ENCODE measurements at places on chromosomes 11 and 22.

DNA sequence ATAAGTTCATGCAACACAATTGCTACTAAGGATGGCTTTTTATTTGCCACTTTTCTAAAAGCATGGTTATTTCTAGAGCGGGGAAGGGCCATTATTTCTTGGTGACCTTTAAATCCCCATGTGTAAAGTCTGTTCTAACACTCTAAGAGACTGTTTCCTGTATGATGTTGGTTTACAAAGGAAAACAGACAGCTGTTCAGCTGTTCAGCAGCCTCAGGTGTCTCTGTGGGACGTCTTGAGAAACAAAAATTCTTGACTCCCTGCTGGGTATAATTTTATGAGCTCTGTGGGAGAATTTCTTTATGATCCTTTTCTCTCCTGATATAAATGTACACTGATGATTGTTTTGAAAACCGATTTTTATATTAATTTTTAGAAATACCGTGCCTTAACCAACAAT, 13.9 kb downstream of the MUC15 start:
- DNase-seq = no peak

GRCh38 chr22:40430991-40431390, 60.6 kb downstream of the SGSM3 start:
- no peak for DNase-seq

DNA sequence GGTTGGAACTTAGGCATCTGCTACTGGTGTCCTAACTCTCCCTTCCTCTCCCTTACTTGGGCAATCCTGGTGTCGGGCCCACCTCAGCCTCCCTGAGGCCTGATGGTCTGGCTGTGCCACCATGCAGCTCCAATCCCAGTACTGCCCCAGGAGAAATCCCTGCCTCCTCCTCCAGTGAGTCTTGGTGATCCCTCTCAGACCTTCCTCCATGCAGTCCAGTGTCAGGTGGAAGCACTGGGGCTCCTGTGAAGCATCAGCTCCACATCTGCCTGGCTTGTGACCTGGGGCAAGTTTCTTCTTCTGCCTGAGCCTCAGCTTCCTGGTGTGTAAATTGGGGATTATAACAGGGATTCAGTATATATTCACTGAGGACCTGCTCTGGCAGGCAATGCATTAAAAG, 1.8 kb upstream of the PELI3 start:
- DNase-seq = no peak

DNA sequence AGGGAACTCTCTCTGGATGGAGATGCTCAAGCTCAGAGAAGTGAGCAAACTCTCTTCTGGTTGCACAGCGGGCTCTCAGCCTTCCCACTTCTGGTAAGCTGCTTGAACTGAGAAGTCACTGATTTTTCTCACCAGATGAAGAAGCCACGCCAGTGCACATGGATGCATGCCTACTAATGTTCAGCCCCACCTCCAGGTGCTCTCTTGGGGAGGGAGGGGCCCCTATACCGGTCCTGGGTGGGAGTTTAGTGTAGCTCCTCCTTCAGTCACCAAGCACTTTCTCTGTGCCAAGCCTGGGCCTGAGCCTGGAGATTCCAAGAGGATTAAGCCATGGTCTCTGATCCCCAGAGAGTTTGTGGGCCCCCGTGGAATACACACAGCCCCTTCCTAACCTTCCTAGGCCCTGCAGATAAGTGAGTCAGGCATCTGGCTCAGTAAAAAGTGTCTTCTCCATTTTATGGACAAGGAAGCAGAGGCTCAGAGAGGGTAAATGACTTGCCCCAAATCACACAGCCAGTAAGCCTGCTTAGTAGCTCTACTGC, 142.2 kb downstream of the ST3GAL4 start:
- no peak for DNase-seq

DNA sequence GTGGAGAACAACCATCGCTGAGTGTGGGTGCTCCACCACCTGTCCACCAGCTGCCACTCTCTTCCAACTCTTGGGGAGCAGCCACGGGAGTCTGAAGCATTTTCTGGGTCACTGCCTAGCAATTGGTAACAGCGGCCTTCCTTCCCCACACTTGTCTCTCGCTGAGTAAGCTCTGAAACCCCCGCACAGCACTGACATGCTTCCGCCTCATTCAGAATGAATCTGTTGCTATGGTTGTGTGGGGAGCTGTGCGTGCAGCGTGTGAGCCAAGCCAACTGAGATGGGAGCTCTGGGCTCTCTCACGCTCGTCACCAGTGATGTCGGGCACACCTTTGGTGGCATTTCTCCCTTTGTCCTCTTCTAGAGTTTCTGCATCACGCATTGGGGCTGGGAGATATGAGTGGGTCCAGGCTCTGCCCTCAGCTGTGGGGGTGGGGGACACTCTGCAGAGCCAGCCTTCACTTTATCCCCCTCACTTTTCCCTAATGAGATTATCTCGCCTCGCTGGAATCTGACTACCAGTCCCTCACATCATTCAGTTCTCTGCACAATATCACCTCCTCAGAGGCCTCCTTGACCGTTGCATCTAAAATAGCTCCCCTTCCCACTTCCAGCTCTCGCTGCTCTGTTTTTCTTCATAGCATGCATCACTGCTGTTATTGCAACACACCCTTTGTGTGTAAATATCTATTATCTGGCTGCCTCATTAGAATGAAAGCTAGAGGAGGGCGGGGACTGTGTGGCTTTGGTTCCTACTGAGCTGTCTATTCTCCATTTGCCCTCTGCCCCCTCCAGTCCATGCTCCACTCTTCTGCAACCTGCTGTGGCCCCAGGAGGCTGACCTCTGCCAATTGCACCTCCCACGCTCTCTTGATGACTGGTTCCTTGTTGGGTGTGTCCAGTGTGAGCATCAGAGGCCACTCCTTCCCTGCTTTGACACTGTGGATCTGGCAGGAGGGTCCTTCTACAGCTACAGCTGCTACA, 569.9 kb upstream of the CADM1 start:
- DNase-seq = no peak

DNA sequence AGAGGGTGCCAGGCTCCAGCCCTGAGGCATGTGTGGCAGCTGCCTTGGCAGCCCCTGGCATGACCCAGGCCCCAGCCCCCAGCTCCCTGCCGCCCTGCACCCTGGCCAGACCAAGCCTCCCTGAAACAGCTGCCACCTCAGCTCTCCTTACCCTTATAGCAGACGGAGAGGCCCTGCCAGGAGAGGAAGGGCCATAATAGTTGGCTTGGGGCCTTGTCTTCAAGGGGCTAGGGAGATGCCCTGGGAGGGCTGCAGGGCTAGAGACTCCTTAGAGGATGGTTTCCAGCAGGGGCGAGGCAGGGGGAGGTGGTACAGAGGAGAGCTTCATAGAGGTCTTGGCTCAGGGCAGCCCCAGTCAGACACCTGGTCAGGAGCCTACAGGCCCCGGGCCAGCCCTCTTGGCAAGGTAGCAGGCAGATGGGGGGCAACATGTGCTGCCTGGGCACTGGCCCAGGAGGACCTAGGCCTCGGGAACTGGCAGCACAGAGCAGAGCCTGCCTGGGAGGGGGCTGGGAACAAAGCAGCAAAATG, 13.0 kb downstream of the SMTN start:
- DNase-seq = no peak

GRCh38 chr22:26842103-26842502, 184.7 kb downstream of the MIAT start:
- DNase-seq = no peak

DNA sequence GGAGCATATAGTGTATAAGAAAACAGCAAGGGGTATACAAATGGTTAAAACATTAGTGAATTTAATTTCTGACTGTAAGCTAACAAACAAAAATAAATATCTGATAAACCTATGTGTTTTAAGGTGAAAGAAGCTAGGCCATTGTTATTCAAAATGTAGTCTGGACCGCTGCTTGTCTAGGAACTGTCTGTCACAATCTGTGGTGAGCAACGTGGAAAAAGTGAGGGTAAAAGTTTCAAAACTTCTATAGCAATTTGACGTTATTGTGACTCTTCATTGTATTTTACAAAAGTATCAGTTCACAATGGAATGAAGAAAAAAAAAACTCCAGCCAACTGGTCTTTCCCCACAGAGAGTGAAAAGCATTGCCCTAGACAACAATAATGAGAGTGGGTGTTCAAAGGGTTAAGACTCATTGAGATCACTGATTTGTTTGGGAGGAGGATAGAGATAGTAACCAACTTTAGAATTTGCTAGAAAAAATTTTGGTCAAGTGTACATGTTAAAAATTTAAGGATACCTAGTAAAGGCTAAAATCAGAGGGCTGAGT, 79.1 kb downstream of the UVRAG start:
- no peak for DNase-seq

DNA sequence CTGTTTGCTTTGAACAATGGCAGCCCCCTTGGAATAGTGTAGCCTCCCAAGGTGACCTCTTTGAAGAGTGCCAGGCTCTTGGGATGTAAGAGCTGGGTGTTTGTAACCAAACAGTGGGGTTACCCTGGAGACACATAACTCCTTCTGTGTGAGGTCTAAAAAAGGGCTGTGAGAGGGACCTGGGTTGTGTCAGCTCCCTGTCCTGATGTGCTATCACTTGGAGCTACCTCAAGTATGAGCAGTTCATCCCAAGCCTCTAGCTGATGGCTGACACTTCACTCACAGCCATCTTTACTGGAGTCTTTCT, 40.2 kb downstream of the TSPAN18 start:
- DNase-seq = no peak

- no peak for DNase-seq
These were observed 73.9 kb downstream of the SCUBE1 start for GRCh38 chr22:43269246-43269645.

GRCh38 chr11:86143087-86144030, 74.5 kb upstream of the PICALM start:
- DNase-seq = no peak

DNA sequence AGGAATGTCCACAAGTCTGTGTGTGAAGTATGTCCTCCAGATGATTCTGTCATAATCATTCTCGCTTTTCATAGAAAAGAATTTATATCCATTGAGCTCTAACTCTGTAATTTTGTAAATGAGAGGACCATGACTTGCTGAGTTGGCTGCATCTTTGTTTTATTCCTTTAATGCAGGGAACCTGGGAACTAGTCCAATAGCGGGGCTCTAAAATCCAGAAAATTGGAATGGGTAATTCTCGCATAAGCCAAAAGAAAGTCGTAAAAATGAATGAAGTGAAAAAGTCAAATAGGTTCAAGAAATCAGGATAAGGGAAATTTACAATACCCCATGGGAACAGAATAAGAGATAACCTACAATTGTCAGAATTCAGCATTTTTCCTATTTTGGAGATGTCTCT, 232.5 kb downstream of the RAB38 start:
- DNase-seq = no peak

DNA sequence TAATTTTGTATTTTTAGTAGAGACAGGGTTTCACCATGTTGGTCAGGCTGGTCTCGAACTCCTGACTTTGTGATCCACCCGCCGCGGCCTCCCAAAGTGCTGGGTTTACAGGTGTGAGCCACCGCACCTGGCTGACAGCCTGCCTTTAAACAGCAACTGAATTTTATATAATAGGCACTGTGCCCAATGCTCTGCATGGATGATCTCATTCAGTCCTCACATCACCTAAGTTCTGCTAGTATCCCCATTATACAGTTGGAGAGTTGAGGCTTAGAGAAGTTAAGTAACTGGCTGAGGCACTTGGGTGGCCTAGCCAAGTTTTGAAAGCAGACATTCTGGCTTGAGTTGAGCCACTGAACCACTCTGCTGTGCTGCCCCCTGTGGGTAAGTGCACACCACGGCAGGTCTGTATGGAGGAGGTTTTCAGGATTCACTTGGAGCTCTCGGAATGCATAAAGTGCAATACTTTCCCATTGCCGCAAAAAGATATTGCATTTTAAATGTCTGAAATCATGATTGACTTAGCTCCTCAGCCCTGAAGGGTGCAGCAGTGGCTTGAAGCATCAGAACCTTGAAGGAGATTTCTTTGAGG, 112.4 kb downstream of the LDLRAD3 start:
- no peak for DNase-seq

GRCh38 chr22:47102081-47102480, 339.6 kb downstream of the TBC1D22A start:
- DNase-seq = no peak

- peak; percentile 35 for DNase-seq
These were observed 78.2 kb upstream of the SPON1 start for GRCh38 chr11:13884158-13884799.

- no peak for DNase-seq
These were observed 508.8 kb downstream of the MN1 start for GRCh38 chr22:27292542-27293299.

GRCh38 chr11:114293201-114293711, 2.9 kb upstream of the NNMT start:
- DNase-seq = no peak

DNA sequence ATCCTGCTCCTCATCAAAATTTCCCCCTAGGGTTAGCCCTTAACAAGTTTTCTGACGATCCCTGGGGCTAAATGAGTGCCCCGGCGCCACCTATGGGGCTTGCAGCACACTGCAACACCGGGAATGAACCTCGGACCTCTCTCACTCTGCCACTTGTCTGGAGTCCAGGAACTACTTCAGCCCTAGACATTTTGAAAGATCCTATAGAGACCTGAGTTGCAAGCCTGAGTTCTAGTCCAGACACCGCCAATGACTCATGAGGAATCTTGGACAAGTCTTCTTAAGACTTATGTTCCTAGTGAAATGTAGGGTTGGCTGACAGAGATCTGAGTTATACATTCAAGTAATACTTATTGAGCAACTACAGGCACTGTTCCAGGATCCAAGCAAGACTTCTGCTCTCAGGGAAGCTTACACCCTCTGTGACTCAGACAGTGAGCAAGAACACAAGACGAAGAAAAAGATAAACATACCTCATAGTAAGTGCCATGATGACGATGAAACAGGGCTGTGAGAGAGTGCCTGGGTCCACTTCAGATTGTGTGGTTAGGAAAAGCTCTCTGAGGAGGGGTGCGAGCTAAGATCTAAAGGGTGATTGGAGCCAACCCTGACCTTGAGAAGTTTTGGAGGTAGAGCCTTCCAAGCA, 10.2 kb upstream of the STK33 start:
- peak; percentile 71 for DNase-seq

GRCh38 chr22:37765498-37765897, 42.2 kb upstream of the GCAT start:
- DNase-seq = no peak

GRCh38 chr22:38618682-38619081, 37.5 kb downstream of the FAM227A start:
- DNase-seq = no peak
